ENCODE measurements at places on chromosomes 16 and 17. TPM values are rescaled to one million over a fixed set of nuclear protein-coding genes. Genes with fewer than 3 reads are reported as not detected.

GRCh38 chr17:57945996-57946797 is 9.0 kb downstream of the CUEDC1 start:
- DNase-seq, result no peak

DNA sequence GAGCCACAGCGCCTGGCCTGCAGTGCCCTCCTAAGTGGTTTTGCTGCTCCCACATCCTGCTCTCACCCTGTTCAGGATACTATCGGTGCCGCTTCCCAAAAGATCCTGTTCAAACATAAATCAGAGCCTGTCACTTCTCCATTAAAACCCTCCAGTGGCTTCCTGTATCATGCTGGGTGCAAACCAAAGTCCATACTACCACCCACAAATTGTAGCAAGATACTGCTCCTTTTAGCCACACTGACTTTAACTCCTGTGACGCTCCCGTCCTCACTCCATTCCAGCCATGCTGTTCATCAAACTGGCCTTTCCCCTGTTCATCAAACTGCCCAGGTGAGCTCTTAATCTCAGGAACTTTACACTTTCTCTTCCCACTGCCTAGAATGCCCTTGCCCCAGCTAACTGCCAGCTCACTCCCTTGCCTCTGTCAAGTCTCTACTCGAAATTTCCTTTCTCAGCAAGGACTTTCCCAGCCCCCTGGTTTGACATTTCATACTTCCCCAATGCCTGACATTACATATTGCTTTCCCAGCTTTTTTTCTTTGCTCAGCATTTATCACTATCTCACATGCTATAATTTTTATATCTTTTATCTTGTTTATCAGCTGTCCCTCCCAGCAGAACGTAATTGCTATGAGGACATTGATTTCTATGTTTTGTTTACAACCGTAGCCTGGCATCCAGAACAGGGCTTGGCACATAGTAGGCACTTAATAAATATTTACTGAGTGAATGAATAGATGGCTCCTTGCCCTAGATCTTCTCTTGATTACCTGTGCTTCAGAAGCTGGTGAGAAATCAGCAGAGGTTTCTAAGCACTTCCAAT is 44.3 kb upstream of the SMURF2 start:
- DNase-seq, result no peak

Gene FGF11
- total RNA-seq, result 5.1 TPM

Gene GNG13
- not detected for total RNA-seq

Gene NSMCE1
- total RNA-seq, result 26.2 TPM

GRCh38 chr16:4681471-4682083 is 11.8 kb upstream of the NUDT16L1 start:
- DNase-seq, result no peak

Gene DNAH9
- total RNA-seq, result 1.5 TPM

GRCh38 chr17:42520540-42520951 is 15.5 kb upstream of the NAGLU start:
- DNase-seq, result no peak
